ENCODE measurements at places on chromosomes 13 and 19.

GRCh38 chr19:56403261-56403660 is 871 bp upstream of the ZNF583 start:
- no peak for DNase-seq

GRCh38 chr13:98978280-98978679 is 416 bp upstream of the DOCK9 start:
- no peak for DNase-seq

DNA sequence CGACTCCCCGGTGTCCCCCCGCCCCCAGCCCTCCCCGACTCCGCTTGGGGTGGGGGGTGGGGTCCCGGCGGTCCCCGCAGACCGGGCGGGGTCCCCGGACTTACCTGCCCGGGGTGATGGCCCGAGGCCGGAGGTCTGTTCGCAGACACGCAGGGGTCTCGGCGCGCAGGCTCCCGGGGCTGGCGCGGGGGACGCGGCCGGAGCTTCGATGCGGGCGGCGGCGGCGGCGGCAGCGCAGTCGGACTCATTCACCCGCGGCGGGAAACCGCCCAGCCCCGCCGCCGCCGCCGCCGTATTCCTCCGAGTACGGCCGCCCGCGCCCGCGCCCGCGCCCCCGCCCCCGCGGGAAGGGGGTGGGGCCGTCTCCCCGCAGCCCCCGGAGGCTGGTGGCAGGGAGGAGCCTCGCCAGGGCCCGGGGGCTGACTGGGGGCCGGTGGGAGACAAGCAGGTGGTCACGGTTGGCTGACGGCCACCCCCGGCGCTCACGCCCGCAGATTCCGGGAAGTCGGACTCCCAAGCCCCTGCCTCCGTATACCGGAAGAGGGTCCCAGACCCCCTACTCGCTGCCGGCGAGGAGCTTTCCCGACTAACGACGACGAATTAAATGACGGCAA is at the start of gene C2CD4C:
Gene C2CD4C (minus strand): TSS at position 246 of the 614 bp plus-strand sequence. CDS start 786 bp downstream, outside the sequence.
- DNase-seq = no peak

GRCh38 chr13:91241221-91241933 is 106.1 kb upstream of the MIR17HG start:
- DNase-seq = no peak

DNA sequence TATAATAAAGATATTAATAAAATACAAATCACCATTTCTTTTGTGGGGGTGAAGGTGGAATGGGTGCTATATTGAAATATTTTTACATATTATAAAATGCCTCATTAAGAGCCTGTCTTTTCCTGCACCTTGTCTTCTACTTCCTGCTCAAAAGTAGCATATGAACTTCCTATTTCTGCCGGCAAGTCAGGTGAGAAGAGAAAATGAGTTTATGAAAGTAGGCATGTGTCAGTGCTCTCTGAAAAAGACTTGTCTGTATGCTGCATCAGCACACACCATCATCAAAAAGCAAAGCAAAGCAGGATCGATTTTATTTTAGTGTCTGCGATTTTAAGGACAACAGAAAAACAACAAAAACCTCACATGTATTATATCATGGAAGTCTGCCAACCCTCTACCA is 114.2 kb downstream of the RAP2A start:
- DNase-seq = no peak

GRCh38 chr19:42466521-42467182 is 23.9 kb upstream of the CXCL17 start:
- DNase-seq = no peak

DNA sequence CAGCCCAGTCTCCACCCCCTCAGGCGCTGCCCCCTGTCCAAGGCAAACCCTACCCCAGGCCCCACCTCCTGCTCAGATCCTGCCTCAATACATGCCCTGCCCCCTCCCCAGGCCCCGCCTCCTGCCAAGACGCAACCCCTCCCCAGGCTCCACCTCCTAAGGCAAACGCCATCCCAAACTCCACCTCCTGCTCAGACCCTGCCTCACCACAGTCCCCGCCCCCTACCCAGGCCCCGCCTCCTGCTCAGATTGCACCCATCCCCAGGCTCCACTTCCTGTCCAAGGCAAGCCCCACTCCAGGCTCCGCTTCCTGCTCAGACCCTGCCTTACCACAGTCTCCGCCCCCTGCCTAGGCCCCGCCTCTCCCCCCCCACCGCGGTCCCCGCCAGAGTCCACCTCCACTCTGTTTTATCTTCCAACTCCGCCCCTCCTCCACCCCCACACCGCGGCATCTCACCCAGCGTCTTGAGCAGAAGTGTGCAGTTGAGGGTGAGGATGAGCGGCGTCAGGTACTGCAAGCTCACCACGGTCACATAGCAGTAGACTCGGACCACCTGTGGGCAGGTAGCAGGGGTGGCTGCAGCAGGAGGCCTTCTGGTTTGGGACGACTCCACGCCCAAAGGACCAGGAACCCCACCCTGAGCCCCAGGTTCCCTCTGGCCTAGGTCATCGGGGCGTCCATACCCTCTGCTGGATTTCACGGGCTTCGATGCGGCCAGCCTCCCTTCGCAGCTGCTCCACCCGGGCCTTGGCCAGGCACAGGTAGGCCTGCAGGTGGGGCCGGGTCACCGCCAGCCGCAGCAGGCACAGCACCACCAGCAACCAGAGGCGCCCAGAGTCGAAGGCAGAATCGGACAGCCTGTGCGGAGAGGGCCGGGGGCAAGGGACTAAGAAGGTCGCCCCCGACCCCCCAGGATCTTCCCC is 17.7 kb downstream of the TMEM161A start:
- DNase-seq = peak; percentile 95

DNA sequence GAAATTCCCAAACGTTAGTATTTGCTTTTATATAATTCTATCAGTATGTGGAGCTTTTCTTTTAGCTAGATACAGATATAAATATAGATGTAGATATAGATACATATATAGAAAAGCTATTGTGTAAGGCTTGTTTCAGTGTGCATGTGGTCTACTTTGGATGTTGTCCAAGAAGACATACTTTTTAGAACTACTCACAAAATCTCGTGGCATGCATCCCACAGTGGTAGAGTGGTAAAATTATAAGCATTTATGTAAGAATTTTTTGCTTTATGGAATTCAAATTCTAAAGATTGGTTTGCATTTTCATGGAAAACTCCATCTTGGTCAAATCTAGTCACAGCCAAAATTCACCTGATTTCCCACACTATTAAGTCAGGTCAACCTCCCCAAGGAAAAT is 880.4 kb downstream of the EFNB2 start:
- no peak for DNase-seq

DNA sequence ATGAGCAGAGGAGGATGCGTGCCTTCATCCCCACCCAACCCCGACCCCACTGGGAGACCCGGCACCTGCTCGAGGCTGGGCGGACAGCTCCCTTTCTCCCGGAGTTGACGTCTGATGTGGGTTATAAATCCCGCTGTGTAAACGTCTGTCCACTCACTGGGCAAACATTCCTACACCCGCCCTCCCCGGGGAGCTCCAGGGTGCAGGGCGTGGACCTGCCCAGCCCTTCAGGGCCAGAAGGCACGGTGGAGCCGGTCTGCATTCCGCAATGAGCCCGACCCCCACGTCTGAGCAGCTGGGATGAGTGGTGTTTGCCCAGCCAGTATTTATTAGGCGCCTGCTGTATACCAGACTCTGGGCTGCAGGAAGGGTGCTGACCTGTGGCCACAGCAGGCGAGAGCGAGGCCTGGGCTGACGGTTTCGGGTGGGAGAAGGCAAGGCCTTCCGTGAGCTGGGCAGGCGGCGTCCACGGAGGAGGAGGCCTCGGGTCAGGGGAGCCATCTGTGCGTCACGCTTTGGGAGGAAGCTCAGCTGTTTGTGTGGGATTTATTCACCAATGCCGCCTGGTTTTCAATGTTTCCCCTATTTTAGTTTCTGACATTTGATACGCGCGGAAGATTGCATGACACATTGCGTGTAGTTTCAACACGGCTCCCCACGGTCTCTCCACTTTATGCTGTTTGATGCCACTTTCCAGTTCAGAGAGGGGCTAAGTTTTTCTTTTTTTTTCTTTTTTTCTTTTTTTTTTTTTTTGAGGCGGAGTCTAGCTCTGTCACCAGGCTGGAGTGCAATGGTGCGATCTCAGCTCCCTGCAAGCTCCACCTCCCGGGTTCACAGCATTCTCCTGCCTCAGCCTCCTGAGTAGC is 2.0 kb downstream of the MISP start:
- DNase-seq = peak; percentile 82

DNA sequence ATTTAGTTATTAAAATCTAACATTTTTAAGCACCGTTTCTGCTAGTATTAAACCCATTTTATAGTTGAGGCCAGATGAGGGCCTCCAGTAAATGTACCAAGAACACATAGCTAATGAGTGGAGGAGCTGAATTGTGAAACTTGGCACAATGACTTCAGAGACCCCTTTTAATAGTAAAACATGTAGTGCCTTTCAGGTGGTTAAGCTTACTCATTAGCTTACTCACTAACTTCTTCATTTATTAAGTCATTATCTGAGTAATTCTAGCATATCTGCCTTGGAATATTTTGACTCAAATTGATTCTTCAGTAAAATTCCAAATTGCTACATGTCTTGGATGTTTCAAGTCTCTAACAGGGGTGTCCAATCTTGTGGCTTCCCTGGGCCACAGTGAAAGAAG is 735.2 kb downstream of the LIG4 start:
- DNase-seq = no peak

DNA sequence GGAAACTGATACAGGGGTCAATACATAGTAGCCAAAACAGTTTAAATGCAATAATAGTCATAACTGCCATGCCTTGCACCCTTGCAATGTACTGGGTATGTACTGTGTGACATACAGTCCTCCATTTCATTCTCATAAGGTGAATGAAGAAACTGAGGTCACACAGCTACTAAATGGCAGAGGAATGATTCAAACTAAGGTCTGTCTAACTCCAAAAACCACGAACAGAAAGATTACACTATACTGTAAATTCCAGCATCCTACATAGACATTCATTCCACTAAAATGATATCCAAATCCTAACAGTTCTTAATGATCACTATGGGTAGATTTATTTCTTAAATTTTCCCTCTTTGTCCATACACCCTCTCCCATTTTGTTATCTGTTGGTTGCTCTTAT is 238.1 kb upstream of the SERP2 start:
- no peak for DNase-seq

- no peak for DNase-seq
Observed at GRCh38 chr19:17246681-17247425, 1.1 kb upstream of the NR2F6 start.

DNA sequence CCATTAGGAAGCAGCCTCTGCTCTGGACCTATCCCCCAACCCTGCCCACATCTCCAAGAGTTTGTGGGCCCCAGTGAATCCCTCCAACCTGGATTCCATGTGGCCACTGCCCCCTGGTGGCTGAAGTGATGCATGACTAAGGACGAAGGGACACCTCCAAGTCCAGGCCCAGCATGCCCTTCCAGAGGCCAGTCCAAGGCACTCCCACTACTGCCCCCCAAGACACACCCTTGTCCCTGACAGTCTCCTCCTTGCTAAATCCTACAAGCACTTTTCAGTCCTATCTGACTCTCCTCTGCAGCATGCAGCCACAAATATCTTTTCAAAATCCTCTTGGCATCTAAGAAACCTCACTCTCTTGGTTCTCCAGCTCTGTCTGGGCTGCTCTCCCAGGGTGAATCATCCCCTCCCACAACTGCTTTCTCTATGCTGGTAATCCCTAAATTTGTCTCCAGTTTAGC is 33.0 kb downstream of the DEDD2 start:
- peak; percentile 81 for DNase-seq

- DNase-seq = peak; percentile 75
Observed at GRCh38 chr19:45973553-45974338, at the start of gene NOVA2. Gene NOVA2 (minus strand): TSS chr19:45973865. CDS start chr19:45973351, 514 bp downstream.

DNA sequence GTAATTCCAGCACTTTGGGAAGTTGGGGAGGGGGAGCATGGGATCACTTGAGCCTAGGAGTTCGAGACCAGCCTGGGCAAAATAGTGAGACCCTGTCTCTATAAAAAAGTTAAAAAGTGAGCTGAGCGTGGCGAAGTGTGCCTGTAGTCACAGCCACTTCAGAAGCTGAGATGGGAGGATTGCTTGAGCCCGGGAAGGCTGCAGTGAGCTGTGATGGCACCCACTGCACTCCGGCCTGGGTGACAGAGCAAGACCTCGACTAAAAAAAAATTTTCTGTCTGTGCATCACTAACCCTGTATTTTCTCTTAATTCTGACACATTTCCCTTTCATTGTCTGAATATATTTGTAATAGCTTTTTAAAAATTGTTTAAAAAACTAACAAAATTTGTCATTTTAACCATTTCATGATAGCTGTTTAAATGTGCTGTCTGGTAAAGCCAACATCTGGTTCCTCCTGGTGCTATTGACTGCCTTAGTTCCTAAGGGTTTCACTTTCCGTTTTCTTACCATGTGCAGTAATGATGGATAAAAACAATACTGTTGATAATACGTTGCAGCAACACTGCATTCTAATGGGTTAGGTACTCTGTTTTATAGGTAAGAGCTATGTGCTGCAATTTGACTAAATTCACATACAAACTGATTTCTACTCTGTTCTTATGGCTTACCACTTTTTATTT is 29.7 kb downstream of the LATS2 start:
- DNase-seq = peak; percentile 41

- no peak for DNase-seq
Observed at GRCh38 chr19:49502866-49503581, 6.8 kb downstream of the RPS11 start.

- DNase-seq = no peak
Observed at GRCh38 chr13:59684105-59684504, 479.6 kb downstream of the DIAPH3 start.

- DNase-seq = no peak
Observed at GRCh38 chr13:26721251-26722121, 39.1 kb downstream of the GPR12 start.

DNA sequence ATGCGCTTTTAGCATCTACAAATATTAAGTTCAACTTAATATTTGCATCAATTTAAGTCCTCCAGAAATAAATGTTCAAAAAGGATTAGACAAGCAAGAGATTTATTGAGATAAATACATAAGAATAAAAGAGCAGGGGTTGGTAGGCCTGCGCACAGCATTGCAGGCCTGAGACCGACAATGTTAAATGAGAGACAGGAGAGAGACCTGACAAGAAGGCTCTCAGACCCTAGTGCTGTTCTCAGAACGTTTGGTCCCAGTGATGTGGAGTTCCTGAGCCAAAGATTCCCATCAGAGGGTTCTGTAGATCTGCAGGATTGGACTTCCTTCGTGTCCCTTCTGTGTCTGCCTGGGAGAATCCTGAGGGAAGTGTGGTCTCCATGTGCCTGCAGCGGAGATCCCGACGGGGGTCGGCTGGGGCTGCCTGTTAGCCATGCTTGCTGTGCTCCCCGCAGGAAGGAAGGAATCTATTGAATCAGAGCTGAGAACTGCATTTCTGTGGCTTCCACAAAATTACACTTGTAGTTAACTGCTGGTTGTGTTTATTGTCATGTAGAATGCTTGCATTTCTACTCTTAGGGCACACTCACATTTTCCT is 369.9 kb upstream of the SLC10A2 start:
- no peak for DNase-seq

- DNase-seq = peak; percentile 98
Observed at GRCh38 chr19:52897138-52897935, at the start of gene ZNF320. Gene ZNF320 (minus strand): TSS chr19:52897635. CDS start chr19:52890255, 7,380 bp downstream.

- no peak for DNase-seq
Observed at GRCh38 chr13:44350775-44351504, 22.7 kb upstream of the SERP2 start.
